ENCODE measurements at places on chromosomes 5 and 9.

- no peak for DNase-seq
Measured at GRCh38 chr5:6869677-6870076, 156.4 kb downstream of the TENT4A start.

DNA sequence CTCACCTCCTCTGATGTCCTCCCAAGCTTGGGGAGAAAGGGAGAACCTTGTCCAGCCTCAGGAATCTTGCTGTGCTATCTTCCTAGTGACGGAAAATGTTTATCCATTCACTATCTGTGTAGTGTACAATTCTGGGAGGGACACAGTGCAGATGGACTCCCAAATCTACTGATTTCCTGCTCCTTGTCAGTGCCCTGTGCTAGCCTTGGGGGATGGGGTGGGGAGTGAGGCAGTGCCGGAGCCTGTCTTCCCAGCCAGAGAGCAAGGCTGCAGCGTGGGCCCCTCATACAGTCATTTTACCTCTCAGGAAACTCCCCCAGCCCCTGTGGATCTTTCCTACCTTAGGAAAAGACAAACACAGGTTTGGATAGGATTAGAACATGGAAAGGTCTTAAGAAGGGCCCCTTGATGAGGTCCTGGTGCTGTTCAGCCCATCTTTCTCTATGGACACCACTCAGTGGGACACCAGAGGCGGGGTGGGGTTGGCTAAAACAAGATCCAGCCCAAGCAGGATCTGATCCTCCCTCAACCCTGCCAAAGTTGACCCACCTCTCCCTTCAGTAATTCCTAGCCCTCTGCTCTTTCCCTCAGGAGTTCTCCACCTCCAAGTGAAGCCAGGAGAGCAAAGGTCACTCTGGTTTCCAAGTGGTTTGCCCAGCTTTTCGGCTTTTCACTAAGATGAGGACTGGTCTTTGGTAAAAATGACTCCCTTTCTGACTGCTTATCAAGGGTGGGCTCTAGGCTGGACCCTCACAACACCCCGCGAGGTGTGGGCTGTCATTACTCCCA lies 3.4 kb downstream of the DOLK start:
- no peak for DNase-seq

DNA sequence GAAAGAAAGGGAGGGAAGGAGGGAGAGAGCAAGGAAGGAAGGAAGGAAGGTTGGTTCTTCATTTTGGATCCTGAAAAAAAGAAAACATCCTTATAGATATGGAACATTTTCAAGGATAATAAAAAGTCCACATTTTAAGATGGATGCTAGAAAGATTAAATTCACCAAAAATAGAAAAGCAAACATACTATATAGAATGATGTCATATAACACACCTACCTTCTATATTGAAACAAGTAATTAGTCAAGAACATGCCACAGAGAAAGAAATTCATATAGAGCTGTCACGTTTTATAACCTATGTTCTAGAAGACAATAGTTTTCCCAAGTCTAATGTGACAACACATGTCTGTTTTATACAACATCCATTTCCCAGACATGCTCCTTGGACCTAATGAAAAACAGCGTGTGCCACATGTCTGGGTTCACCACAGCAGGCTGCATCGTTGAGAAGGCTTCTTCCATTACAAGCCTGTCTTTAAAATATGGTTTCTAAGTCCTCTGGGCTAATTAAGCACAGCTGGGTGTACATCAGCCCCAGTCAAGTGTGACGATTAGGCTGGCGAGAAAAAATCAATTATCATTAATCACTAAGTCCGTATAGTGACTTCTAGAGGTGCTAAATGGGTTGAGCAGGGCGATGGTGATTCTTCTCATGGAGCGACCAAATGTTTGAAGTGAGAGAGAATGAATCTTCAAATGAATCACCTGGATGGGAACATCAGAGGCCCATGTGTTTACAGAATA lies 301.8 kb downstream of the TLE1 start:
- DNase-seq, result no peak

DNA sequence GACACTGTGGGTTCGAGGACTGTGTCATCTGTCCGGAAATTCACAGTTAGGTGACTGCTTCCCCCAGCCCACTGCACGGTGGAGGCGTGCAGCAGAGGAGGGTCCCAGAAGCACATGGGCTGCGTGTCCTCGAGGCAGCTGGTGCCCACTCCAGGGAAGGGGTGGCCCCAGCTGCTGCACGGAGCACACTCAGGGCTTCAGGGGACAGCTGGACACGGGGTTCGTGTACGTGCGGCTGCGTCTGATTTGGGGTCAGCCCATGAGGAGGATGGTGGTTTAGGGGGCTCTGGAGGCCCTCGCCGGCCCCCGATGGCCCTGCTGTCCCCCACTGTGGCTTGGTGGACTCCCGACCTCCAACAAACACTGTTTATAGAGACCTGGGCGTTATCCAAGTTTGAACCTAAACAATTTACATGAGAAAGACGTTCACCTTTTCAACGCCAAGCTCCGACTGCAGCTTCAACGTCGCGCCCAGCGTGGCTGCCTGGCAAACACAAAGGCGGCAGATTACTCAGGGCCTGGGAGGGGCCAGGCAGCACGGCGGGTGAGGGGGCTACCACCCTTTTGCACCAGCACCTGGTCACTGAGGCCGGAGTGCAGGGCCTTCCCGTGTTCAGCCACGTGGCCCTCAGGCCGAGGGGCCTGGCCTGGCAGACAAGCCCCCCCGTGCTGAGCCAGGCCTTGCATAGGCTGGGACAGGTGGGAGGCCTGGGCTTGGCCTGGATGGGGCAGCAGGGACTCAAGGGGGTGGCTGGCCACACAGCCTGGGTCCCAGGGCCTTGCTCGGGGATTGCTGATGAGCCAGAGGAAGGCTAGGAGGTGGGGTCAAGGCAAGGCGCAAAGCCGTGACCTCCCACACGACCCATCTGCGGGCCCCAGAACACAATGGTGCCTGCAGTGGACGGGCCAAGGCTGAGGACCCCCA lies 55.2 kb downstream of the EXD3 start:
- no peak for DNase-seq

DNA sequence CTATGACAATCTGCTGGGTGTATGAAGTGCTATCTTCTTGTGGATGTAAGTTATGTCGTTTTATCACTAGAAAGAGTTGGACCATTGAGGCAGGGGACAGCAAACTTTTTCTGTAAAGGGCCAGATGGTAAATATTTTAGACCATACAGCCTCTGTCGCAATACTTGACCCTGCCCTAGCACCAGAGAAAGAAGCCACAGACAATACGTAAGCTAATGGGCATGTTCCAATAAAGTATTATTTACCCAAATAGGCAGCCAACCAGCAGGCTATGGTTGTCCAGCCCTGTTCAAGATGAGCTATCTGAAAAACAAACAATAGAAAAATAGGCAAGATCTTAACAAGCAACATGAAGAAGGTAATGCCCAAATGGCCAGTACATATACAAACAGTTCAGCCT lies 36.4 kb downstream of the MTX3 start:
- DNase-seq, result no peak

- no peak for DNase-seq
Measured at GRCh38 chr5:9239071-9239470, 306.8 kb downstream of the SEMA5A start.

- DNase-seq, result no peak
Measured at GRCh38 chr9:25472085-25472607, 206.1 kb downstream of the TUSC1 start.

GRCh38 chr9:89996116-89996515 lies 391.3 kb downstream of the GADD45G start:
- no peak for DNase-seq

DNA sequence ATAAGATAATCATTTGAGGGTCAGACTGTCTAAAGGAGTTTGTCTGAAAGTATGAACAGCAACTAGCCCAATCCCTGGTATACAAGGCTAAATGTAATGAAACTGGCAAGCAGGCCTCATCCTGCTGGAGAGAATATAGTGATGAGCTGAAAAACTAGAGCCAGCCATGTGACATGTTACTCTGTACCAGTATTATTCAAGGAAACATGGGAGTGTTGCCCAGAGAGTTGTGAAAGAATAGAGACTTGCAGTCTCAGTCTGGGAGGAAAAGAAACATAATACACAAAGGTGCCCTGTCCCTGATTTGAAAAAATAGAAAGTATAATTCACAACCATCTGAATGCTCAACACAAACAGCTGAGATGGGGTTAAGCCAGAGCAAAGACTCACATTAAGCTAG lies 37.9 kb upstream of the HTR1A start:
- no peak for DNase-seq
